ENCODE measurements at places on chromosomes 4 and X.

GRCh38 chr4:43607827-43608461 lies 715.4 kb downstream of the GRXCR1 start:
- no peak for DNase-seq

DNA sequence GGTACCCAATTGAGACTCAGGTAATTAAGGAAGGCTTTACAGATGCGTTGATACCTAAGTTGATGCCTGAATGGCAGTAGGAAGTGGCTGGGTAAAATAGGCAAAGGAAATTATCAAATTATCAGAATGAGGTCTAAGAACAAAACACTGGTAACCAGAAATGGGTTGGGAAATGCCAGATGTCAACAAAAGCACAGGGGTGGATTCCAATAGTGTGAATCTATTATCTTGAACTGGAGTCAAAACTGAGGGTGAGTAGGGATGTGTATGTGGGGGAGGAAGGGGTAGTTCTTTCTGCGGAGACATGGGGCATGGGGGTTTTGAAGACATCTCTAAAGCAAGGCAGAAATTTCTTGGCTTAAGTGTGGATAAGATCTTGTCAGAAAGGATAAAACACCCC lies 16.0 kb upstream of the SEPTIN6 start:
- no peak for DNase-seq

GRCh38 chrX:148878371-148878770 lies 378.0 kb downstream of the AFF2 start:
- no peak for DNase-seq

- no peak for DNase-seq
Measured at GRCh38 chr4:96833831-96834230, 993.9 kb downstream of the PDHA2 start.

DNA sequence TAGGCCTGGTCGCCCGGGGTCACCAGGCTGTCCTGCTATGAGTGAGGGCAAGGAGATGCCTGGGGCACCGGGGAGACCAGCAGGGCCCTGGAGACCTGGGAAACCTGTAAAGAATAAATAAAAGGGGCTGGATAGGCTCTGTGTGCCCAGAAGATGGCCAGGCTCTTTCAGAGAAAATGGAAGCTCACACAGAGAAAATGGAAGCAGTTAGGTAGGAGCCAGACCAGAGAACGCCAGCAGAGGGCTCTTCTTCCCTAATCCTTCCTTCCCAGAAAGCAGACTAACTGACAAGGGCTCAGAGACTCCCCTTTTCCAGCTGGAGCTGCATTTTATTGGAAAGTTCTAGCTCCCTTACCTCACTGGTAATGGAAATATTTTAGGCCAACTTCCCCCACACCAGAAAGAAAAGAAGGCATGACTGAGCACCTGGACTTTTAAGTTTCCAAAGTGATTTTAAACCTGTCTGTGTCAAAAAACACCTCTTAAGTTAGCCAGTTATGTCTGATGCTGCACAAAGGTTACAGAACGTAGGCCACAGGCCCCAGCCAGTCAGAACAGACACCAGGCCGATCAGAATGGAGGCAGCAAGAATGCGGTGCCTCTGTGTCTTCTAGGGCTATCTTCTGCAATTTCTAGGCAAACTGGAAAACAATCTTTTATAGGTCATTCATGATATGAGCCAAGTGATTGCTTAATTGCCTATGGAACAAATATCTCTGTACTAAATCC lies 74.0 kb downstream of the ATG4A start:
- DNase-seq = no peak

DNA sequence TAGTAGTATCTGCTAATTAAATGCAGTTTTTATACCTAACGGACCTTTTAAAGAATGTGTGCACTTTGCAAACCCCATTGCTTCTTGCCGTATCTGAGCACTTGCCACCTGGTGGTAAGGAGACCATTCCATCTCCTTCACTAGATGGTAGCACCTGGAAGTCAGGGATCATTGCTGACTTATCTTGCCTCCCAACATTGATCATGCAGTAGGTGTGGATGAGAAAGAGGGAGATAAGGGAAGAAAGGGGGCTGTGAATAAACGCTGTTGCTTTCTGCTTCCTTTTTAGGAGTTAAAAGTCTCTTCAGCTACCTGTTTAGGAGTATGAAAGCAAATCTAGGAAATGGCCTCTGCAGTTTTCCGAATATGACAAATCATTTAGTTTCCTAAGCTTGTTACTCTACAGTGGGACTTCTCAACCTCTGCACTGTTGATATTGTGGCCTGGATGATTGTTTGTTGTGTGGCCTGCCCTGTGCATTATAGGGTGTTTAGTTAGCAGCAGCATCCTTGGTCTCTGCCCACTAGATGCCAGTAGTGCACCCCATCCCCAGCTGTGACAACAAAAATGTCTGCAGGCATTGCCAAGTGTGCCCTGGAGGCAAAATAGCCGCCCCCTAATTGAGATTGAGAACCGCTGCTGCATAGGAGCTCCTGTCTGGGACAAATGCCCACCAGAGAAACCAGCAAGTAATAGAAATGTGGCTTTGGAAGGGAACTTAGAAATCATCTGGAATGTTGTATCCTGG lies 38.8 kb downstream of the GAB1 start:
- DNase-seq = no peak

GRCh38 chrX:129771266-129771995 lies 8.3 kb upstream of the SASH3 start:
- DNase-seq = no peak

DNA sequence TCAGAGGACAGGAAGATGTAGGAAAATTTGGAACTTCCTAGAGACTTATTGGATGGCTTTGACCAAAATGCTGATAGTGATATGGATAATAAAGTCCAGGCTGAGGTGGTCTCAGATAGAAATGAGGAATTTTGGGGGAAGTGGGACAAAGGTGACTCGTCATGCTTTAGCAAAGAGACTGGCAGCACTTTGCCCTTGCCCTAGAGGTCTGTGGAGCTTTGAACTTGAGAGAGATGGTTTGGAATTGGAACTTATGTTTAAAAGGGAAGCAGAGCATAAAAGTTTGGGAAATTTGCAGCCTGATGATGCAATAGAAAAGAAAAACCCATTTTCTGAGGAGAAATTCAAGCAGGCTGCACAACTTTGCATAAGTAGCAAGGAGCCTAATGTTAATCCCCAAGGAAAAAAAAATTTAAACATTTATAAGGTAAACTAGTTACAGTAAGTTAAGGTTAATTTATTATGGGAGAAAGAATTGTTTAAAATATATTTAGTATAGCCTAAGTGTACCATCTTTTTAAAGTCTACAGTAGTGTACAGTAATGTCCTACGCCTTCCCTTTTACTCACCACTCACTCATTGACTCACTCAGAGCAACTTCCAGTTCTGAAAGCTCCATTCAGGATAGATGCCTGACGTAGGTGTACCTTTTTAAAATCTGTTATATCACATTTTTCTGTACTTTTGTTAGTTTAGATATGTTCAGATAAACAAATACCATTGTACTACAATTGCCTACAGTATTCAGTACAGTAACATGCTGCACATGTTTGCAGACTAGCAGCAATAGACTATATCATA lies 101.2 kb downstream of the FAM13A start:
- DNase-seq = no peak

- DNase-seq = no peak
Measured at GRCh38 chr4:123104310-123105025, 182.1 kb upstream of the NUDT6 start.

- no peak for DNase-seq
Measured at GRCh38 chrX:68930542-68931317, 101.9 kb downstream of the EFNB1 start.

DNA sequence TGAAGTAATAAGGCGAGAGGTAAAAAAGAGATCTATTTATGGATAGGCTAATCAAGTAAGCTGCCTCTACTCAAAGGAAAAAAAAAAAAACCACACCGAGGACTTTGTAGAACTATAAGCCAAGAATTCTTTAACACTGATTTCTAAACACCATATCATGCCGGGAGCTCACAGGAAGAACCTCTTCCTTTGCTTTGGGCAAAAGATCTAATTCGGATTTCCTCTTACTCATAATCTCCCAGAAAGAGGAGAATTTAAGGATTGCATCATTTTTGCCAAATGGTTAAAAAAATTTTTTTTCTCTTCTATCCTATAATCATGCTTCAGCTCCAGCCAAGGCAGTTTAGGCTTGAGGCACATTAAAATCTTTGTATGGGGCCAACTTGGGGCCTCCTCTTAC lies 95.5 kb downstream of the ZNF827 start:
- DNase-seq = no peak

All from activated T-helper 9 cell treated with anti-CD3 and anti-CD28 coated beads, Interleukin-2, amount 50 U/mL, for 16 hours (primary cell).